ENCODE measurements at places on chromosomes 2 and 18.

DNA sequence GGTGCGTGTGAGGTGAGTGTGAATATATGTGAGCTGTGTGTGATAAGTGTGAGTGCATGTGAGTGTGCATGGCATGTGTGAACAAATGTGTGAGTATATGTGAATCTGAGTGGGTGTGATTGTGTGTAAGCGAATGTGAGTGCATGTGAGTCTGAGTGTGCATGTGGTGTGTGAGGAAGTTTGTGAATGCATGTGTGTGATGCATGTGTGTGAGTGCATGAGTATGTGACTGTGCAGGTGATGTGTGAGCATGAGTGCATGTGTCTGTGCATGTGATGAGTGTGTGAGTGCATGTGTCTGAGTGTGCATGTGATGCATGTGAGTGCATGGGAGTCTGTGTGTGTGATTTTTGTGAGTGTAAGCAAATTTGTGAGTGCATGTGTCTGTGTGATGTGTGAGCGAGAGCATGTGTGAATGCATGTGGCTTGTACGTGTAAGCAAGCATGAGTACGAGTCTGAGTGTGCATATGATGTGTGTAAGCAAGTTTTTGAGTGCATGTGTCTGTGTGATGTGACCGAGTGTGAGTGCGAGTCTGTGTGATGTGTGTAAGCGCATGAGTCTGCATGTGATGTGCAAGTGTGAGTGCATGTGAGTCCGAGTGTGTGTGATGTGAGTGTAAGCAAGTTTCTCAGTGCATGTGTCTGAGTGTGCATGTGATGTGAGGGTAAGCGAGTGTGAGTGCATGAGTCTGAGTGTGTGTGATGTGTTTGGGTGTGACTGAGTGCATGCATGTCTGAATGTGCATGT lies 43.3 kb downstream of the COPS8 start:
- no peak for DNase-seq

DNA sequence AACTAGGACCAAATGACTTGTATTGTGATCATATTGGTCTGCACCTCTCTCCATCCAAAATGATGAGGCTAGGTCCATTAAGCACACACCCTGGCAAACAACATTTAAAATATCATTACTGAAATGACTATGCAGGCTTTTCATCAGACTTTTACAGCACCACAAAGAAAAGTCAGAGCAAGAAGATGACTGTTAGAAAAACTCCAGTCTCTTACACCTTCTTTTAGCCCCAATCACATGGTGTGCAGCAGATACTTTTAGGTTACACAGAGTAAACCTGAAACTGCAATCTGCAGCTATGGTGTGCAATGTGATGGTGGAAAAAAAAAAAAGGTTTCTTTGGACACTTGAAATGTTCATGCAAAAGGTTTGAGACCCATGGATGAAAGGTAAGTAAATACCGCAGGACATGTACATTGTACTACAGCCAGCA lies 5.4 kb upstream of the POLI start:
- DNase-seq = no peak

- no peak for DNase-seq
These were observed 98.2 kb upstream of the CYP1B1 start for GRCh38 chr2:38174131-38174530.

DNA sequence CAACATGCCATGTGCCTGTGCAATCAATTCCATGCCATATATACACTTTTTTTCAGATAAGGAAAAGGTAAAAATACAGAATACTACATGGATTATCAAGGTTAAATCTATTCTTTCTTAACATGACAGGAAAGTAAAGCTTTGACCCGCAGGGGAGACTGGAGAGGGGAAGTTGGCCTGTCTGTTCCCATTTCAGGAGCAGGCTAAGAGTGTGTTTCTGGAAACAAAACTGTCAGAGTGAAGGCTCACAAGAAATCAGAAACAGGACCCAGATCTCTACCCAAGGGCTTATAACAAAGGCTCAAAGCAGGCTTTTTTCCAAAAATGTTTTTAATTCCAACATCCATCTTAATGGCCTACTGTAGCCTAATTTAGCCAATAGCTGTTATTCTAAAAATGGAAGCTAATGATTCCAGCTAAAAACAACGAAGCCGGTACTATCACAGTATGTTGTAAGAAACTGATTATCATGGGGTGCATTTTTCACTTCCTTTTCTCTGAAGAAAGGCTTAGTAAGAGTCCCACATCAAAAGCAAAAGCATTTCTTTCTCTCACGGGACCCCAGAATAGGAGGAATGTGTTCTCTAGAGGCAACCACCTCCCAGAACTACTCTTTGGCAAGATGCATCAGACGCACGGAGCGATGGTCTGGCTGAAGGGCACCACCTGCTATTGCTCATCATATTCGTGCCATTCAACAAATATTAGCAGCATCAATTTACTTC lies 41.4 kb downstream of the FECH start:
- DNase-seq = no peak

DNA sequence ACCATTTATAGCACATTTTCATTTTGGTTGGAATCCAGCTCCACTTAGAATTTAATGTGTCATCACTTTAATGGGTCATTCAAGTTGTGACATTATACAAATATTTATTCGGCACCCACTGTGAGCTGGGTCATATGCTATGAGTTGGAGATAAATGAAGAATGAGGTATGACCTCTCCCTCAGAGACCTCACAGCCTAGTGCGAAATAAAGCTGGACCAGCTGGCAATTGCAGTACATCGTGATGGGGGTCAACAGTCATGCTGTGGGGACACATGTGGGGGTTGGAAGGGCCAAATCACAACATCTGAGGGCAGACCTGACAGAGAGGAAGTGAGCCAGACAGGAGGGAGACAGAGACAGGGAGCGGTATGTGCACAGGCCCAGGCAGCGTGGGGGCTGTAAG lies 175.4 kb downstream of the MAIP1 start:
- no peak for DNase-seq

- no peak for DNase-seq
These were observed 9.4 kb downstream of the BCL11A start for GRCh38 chr2:60544062-60544461.

DNA sequence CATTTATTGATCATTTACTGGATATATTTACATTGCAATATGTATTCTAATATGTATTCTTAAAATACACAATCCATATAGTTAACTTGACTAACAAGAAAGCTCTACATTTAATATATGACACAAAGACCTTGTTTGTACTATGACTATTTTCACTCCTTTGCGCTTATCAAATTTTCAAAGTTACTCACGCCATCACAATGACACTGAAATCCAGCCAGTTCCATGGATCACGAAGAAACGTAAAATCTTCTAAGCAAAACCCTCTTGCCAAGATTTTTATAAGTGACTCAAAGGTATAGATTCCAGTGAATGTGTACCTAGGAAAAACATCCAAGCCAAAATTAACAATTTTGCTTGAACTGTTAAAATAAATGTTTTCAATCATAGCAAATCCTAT lies 39.6 kb downstream of the SCN3A start:
- no peak for DNase-seq

DNA sequence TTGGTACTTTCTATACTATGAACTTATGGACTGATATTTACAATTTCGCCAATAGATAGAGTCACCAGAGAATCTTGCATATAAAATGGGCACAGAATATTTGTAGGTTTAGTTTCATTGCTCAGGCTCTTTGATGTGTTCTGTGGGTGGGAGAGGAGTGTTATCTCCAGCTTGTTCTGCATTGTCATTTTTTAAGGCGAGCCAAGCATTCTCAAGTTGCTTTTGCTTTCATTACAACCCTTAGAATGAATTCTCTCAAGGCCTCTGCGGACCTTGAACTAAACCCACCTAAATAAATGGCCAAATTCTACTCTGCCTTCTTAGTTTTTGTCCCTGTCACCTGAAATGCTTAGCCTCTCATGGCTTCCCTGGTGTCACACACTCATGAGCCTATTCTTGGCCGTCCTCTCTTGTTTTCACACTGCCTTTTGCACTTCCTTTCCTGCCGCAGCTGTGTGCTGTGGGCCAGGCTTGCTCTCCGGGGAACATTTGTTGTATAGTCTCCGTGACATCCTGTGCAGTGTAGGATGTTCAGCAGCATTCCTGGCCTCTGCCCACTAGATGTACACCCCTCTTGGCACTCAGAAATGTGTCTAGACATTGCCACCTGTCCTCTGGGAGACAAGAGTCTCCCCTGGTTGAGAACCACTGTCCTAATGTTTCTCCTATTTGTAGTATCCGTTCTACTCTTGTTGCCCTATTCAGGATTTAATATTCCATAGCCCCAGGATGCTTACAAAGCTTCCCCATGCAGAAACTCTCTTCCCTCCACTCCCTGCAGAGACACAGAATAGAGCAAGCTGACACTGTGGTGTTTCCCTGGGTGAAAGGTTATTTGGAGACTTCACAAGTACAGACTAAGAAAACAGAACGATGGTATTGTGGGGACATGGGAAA lies 255.6 kb downstream of the PTPRM start:
- DNase-seq = no peak

DNA sequence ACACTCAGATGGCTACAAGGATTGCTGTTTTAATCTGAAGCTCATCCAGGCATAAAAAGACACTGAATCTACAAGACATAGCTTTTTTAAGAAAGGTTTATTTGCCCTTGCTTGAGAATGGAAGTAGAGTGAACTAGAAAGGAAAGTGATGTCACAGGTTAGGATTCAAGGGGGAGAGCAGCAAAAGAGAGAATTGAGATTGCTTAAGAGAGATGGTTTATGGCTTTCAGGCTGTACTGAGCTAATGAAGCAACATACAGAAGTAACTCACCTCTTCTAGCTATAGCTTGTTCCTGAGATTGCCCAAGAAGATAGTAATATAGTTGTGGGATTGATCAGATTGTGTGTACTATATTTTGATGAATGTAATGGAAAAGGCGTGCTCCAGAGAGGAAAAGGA lies 26.1 kb upstream of the ACVR2A start:
- DNase-seq = no peak

GRCh38 chr2:182864949-182865570 lies 1.4 kb downstream of the FRZB start:
- DNase-seq = no peak

DNA sequence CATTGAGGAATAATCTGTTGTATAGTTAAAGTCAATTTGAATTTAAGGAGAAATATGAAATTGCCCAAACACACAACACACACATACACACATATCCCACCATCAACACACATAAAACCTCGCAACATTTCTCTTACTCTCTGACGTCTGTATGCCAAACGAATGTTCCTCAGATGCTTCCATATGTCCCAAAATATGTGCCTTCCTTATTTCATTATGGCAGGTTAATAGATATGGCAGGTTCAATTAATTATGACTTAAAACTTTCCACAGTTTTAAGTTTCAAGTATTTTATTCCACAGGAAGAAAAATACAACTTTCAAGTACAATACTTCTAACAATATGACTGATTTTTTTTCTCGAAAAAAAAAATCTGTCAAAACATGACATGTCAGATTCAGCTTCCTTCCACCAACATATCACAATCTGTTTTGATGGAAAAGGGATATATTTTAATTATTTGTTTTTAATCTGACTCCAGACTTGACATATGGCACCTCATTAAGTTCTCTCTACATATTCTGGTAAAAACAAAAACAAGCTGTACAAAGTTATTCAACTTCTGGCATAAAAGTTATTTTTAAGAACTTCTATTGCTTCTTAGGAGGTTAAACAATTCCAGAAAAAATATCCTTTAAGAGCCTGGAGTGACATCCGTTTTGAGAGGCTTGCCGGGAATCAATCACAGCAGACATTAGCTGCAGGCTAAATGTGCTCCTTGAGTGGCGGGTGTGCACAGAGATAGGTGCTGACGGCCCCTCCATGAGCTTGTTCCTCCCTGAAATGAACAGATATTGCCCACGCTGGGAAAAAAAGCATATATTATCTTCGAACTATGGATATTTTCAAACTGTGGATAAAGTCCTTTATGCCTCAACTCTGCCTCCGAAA lies 812.7 kb downstream of the DCDC2C start:
- DNase-seq = no peak

DNA sequence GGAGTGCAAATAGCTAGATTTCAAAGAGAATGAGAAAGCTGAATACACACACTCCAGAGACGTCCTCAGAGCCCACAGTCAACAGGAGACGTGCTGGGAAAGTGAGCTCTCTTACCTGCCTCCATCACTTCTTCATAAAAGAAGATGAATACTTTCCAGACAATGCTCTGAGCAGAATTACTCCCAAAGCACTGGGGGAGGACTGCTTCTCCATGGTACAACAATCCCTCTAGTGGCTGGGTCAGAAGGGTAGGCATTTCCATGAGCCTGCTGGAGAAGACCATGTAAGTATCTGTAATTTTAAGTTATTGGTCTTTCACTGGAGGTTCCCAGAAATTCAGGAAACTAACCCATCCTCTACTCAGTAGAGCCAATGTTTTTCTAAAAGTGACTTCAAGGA lies 190.3 kb downstream of the RBM43 start:
- DNase-seq = peak; percentile 10

- DNase-seq = no peak
These were observed 387.6 kb downstream of the DCDC2C start for GRCh38 chr2:4090668-4091630.

- DNase-seq = no peak
These were observed 3.9 kb downstream of the HOXD1 start for GRCh38 chr2:176192351-176192750.

DNA sequence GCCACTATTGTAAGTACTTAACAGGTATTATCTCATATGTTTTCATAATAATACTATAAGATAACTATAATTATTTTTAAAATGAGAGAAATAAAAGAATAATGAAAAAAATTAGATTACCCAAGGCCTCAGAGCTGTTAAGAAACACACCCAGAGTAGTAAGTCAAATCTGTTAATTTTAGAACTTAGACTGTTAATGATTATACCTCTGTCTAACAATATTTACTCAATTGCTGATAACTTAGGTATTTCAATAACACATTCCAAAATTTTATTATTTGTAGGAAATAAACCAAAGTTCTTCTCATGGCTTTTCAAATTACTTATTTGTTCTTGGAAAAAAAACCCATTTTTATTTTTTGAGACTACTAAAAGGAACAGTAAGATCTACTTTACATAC lies 227.5 kb upstream of the KCNH7 start:
- no peak for DNase-seq

DNA sequence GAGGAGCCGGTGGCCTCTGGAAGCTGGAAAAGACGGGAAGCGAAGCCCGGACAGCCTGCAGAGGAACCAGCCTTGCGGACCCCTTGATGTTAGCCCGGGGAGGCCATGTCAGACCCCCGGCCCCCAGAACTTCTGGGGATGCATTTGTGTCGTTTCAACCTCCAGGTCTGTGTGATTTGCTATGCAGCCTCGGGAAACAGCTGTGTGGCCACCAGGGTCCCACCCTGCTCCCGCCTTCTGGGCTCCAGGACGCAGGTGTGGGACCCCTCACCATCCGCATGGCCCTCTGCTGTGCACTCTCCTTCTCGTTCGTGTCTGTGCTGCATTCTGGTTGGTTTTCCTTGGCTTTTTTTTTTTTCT lies 13.3 kb downstream of the NEU4 start:
- no peak for DNase-seq

- DNase-seq = no peak
These were observed 24.2 kb upstream of the HES6 start for GRCh38 chr2:238264072-238264460.
